GM12891 (cell line): ENCODE measurements at places on chromosomes 2 and 18.

DNA sequence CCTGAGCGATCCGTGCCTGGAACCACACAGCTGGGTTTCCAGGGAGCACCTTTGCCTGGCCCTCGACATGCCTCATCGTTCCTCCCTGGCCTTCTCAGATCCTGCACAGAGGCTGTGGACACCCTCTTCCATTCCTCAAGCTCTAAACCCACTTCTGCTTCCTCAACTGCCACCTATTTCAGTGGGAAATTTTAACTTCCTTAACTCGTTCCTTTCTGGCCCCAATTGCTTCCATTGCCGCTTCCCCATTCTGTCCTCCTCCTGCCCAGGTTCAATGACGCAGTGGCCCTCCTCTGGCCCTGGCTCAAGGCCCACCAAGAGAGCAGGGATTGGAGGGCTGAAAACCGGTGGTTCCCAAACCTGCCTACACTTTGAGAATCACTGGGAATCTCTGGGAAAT is 4.8 kb upstream of the B3GNT7 start:
- no peak for DNase-seq

DNA sequence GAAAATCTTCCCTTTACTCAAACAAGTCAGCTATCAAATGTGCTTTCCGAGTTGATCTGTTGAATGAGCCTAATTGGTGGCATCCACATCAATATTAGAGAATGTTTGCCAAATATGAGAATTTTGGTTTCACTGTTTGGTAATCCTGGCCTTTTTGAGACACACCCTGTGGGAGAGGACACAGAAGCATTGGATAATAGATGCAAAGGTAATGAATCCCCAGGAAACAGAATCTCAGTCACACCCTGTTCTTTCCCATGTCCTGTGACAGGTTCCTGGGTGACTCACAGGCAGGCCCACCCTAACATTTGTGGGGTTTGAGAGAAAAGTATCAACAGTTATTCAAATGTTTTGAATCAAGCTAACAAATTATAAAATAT is 99.8 kb upstream of the PELI1 start:
- DNase-seq = no peak

DNA sequence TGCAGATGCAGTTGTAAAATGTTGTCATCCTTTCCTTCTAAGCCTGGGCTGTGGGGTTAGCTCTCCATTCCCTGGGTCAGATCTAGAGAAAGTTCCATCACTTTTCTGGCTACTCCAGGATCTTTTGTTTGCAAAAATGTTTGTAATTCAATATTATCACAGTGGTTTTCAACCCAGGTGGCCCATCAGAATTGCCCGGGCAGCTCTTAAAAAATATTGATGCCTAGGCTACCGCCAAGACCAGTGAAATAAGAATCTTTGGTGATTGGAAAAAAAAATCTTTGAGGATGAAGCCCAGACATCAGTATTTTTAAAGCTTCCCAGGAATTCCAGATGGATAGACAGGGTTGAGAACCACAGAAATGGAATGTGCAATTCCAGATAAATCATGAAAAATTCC is 232.5 kb upstream of the SPRED2 start:
- no peak for DNase-seq

- DNase-seq = no peak
Observed at GRCh38 chr2:50178050-50178449, 853.9 kb downstream of the NRXN1 start.

DNA sequence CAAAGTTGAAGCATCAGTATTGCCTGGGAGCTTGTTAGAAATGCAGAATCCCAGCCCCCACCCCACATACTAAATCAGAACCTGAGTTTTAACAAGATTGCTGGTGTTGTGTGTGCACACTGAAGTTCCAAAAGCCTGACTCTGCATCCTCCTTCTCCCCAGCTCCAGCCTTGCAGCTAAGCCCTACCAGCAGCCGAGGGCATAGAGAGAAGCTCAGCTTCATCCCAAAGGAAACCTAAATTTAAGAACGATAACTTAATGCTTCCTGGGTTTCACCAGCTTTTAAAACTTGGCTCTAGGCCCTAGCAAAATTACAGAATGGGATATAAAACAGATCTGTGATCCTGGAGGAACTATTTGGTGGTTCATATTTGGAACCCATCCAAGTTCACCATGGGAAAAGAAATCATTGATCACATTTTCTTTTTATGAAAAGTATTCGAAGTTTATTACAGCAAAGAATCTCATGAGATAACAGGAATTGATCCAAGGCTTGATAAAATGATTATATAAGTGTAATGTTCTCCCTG is 11.1 kb downstream of the SMYD1 start:
- DNase-seq = no peak

- DNase-seq = no peak
Observed at GRCh38 chr2:150256736-150257135, 230.7 kb downstream of the RND3 start.

GRCh38 chr2:236400046-236400574 is 135.9 kb upstream of the ASB18 start:
- no peak for DNase-seq

DNA sequence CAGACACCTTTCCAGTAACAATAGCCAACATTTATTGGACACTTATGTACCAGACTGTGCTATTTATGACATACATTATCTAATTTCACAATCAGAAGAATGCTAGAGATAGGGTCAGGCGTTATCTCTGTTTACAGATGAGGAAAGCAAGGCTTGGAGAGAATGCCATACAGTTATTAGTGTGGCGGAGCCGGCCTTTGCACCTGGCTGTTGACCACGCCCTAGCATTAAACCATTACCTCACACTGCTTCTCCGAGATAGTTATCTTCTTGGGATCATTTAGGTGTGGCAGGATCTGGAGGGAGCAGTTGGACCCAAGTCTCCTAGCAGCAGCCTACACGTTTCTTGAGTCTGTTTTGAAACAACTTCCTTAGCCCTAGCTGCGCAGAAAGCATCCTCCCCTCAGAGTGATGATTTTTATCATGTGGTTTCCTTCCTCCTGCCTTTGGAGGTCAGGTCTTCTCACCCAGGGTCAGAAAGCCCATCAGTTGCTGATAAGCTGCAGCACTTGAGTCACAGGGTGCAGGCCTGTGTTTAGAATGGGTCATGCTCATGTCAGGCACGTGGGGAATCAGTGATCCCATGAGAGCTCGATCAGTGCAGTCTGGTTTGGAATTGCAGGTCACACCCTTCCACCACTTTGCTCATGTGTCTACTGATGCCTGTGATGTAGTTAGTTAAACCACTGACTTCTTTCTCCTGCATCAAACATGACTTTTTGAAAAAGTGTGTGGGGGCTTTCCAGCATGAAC is 118.2 kb downstream of the SPTBN1 start:
- DNase-seq = no peak

- no peak for DNase-seq
Observed at GRCh38 chr18:8151181-8151580, 458.1 kb upstream of the RAB12 start.

DNA sequence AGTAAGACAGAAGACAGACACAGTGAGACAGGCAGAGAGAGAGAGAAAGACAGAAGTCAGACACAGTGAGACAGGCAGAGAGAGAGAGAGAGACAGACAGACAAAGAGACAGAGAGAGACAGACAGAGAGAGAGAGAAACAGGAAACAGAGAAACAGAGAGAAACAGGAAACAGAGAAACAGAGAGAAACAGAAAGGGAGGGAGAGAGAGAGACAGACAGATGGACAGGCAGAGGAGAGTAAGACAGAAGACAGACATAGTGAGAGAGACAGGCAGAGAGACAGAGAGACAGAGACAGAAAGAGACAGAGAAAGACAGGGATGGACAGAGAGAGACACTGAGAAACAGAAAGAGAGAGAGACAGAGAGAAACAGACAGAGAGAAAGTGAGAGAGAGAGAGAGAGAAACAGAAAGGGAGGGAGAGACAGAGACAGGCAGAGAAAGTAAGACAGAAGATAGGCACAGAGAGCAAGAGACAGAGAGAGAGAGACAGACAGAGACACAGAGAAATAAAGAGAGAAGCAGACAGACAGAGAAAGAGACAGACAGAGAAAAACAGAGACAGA is 109.3 kb upstream of the ANKRD30BL start:
- no peak for DNase-seq

- DNase-seq = no peak
Observed at GRCh38 chr2:155815275-155815674, 517.2 kb downstream of the NR4A2 start.

- no peak for DNase-seq
Observed at GRCh38 chr18:6341303-6341702, 73.4 kb downstream of the L3MBTL4 start.

- no peak for DNase-seq
Observed at GRCh38 chr2:33707312-33707711, 108.2 kb upstream of the FAM98A start.

- DNase-seq = no peak
Observed at GRCh38 chr2:234164493-234165413, 114.3 kb downstream of the SPP2 start.

DNA sequence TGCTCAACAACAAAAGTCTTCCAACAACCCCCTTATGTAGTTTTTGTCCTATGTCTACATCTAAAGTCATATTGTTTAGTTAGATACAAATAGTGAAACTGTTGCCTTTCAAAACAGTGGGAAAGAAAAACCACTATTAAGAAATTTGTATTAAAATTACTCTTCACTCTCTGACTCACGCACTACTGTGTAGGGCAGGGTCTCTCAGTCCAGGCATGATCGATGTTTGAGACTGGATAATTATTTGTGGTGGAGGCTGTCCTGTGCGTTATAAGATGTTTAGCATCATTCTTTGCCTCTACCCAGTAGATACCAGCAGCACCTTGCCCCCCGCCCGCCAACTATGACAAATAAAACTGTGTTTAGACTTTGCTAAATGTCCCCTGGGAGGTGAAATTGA is 369.4 kb upstream of the ZEB2 start:
- no peak for DNase-seq

- no peak for DNase-seq
Observed at GRCh38 chr18:58581265-58581664, 47.6 kb downstream of the ALPK2 start.

DNA sequence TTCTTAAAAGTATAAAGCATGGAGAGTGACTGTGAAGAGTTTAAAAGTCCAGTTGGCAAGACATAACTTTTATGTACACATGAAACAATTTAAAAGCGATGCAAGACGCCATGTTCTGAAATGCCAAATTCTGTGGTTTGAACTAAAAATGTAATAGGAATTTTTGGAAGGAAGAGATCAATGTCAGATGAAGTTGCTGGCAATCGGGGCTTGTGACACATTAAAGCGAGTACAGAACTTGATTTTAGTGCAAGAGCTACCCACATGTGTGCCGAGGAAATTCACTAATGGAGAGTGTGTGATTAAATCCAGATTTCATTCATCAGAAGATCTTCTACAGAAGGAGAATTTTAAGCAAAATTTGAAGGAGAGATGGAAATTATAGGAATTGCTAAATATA is 220.2 kb upstream of the CCDC68 start:
- DNase-seq = no peak

- no peak for DNase-seq
Observed at GRCh38 chr2:199460101-199460671, 2.4 kb upstream of the SATB2 start.

- no peak for DNase-seq
Observed at GRCh38 chr2:215966274-215966673, 47.1 kb downstream of the MREG start.

DNA sequence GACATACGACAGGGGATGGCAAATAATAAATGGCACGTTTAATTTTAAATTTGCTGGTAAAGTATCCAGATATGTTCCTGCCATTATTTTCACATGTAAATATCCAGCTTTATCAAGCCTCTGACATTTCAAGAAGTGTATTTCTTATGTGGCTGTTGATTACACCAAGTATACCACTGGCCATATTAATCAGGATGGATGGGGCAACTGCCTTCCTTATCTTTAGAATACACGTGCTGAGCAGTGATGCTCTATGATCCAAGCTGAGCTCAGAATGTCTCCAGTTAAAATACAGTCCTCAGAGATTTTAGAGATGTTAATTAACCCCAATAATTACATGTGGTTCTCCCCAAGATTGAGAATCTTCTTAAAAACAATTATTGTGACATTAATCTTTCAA is 38.3 kb upstream of the RAPGEF4 start:
- no peak for DNase-seq

- no peak for DNase-seq
Observed at GRCh38 chr2:239730897-239731296, 294.2 kb downstream of the NDUFA10 start.

DNA sequence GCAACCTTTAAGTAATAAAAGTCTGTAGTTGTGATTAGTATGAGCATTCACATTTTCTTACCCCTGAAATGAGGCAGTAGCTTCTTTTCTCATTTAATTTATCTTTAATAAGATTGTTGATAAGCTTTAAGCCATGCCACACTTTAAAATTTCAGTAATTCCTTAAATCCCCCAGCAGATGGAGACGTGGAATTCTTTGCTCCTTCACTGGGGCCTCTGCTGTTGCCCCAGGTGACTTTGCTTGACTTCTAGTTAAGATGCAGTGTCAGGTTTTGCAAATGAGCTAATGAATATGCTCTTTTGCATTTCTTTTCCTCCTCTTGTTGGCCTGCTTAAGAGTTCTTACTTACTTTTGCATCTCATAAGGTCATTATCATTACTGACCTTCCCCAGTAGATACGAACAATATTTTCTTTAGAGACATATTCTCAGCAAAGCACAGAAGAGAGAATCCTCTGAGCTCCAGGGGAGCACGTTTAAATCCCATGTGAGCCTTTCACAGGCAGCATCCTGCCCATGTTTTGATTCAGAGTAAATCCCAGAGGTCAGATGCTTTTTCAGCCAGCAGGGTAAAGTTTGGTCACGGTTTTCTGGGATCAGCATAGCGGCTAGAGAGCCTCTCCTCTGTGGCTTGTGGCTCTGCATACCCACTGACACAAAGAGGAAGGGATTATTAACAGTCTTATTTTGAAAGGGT is 222.9 kb downstream of the PTPRM start:
- no peak for DNase-seq

DNA sequence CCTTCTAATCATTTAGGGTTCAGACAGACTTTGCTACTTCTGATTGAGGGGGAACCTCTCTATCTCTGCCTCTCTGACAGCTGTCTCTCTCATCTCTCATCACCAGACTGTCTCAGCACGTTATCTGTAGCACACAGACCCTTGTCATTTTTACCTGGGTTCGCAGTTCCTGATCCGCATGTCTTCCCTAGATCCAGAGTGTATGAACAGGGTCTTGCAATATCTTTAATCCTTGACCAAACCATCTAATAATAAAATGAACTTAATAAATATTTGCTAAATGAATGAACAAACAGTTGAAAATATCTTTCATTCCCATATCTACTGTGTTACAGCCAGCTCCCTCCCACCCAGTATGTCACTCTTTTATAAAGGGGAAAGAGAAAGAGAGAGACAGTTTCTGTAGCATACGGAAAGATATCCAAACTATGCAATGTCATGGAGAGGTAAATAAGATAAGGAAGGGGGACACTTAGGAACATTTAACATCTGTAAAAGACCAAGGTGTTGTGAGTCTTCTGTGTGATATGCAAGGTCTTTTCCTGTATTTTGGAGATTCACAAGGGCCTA is 507.6 kb downstream of the SUCLG1 start:
- DNase-seq = no peak

GRCh38 chr2:181362561-181362960 is 94.6 kb upstream of the ITGA4 start:
- no peak for DNase-seq
